ENCODE measurements at places on chromosomes 12 and 14.

DNA sequence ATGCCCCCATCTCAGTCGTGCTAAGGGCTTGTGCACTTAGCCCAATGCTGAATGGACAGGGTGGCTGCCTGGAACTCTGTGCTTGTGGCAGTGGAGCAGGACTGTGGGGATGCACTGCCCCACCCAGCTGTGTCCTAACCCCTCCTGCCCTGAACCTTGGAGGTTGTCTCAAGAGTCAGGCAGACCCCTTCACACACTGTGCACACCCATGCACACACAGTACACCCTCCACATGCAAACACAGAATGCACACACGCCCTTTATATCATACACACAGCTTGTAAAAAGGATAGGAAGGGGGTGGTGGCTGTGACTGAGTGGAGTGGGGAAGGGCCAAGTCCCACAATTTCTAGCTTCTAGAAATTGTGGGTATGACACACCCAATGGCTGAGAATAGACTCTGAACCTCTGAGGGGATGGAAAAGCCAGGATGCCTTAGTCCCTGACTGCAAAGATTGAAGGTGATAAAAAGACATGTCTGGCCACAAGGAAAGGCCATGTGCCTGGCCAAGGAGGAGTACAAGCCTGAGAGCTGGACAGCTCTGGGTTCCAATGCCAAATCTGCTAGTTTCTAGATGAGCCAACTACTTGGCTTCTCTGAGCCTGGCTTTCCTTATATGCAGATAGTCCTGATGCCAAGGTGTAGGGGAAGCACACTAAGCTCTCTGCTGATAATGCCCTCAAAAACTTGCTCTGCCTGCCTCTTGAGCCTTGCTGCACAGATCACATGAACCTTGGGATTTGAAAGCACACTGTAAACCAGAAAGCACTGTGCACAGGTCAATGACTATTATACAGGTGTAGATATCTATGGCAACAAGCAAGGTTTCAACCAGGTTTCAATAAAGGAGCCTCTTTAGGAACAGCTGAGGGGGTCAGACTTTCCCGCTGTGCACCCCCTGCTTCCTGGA, 8.4 kb downstream of the KRT8 start:
- no peak for DNase-seq

DNA sequence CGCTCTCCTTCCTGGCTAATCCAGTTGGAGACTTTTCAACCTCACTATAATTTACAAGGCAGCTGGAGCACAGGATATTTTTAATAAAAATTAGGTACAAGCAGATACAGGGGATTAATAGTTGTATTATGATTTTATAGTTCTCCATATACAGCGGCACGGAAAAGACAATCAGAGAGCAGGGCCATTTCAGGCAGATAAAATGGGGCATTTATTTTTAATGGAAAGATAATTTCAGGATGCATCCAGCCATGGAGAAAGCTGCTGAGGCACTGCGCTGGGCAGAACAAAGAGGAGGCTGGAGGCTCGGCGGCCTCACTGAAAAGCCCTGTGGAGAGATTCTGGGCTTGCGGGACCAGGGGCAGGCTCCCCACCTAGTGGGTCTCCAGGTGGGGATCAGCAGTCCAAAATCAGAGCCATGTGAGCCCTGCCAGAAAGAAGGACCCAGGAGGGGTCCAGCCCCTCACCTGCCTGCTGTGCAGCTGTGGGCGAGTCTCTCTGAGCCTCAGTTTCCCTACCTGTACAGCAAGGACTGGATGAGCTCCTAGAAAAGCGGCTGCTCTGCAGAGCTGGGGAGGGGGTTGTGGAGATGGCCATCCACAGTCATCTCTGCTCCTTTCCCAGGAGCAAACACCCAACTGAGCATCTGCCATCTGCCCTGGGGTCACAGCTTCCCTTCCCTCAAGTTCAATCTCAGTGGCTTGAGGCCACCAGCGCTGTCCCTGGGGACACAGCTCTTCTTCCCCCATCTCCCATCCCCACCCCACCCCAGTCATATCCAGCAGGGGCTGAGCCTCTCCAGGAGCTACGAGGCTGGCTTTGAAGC, 23.9 kb upstream of the C14orf180 start:
- no peak for DNase-seq

DNA sequence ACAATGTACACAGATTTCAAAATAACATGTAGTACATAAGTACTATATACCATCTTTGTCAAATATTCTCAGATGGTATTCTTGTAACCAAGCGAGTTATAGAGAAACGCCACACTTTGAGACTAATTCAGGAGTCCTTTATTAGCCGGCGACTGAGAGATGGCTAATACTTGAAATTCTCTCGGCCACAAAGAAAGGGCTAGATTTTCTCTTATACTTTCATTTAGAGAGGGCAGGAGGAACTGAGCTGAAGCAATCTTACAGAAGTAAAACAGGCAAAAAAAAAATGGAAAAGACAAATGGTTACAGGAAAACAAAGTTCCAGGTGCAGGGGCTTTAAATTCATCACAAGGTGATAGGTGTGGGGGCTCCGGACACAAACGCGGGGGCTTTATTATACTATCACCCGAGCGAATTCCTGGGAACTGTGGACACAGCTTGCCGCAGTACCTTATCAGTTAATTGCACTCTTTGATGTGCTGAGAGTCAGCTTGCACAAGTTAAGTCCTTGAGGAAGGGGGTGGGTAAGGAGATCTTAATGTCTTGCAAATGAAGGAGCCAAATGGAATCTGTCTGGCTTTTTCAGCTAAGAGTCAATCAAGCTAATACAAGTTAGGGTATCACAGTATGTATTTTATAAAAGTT, 382.3 kb downstream of the KCNH5 start:
- no peak for DNase-seq

DNA sequence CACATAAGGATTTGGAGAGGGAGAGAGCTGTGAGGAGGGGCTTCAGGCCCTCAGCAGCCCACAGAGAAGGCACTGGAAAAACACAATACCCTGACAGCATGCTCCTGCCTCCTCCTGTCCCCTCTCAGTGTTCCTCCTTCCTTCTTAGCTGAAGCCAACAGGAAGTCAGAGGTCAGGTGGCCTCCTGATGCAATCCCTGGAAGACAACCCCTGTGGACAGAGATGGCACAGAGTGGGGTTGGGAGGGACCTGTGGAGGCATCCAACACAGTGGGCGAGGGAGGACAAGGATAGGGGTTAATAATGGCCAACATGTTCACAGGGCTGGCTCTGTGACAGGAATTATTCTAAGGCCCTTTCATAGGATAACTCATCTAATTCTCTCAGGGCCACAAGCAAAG, 15.4 kb upstream of the IFI27L2 start:
- DNase-seq: no peak

DNA sequence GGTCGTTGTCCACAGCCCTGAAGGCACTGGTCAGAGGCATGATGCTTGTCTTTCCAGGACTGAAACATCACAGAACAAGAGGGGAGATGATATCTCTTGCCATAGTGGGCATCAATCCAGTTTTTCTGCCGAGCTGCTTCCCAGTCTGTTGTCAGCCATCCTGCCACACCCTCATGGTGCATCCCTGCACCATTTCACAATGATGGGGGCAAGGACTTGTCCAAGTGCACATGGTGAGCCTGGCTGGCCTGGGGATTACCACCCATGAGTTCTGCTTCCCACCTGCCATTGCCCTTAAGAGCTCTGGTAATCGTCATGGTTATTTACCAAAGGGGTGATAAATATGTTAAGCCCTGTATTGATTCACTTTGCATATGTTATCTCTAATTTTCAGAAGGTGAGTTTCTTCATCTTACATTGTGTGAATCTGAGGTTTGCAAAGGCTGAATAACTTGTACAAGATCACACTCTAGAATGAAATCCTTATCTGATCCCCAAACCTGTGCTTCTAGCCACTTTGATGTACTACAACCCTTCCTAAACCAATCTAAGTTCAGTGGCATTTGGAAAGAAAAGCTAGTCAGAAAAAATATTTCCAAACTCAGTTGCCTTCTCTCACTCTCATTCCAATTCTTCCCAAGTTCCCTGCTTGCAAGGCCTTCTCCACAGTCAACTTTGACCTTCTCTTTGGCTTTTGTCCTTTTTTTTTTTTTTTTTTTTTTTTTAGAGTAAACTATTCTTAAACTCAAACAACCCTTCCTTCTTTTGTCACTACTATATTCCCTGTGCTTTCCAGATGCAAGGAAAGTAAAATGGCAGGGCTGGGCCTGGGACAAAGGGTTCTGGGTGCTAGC, 2.3 kb downstream of the AVIL start:
- no peak for DNase-seq

DNA sequence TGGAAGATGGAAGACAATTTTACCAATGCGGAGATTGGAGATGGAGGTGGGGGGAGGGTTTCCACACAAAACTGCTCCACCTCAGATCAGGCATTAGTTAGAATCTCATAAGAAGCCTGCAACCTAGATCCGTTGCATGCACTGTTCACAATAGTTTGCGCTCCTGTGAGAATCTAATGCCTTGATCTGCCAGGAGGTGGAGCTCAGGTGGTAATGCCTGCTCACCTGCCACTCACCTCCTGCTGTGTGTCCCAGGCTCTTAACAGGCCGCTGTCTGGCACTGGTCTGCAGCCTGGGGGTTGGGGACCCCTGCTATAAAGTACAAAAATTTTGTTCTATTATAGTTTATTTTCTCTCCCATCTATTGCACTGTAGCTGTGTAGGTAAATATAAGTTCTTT, 84.9 kb upstream of the FOXG1 start:
- DNase-seq: no peak

- DNase-seq: no peak
Measured at GRCh38 chr14:67926821-67927220, 107.2 kb downstream of the RAD51B start.

DNA sequence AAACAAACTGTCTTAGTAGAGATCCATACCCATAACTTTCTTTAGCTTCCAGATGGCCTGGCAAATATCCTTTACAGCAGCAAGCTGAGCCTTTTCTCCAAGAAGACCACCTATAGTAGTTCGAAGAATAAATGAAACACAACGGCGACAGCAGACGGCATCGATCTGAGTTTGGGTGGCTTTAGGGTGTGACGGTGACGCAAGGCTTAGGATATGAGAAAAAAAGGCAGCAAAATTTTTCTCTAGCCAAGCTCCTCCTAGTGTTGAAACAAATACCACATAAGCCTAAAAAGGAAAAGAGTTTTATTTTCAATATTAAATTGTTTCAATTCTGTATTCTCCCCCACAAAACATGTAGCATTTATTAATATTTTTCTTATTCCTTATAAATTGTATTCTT, 33.3 kb downstream of the HEATR5A start:
- DNase-seq: no peak

All from CD4-positive, alpha-beta memory T cell (primary cell).